ENCODE measurements at places on chromosomes 16 and 17.
A peak's percentile ranks its signal among the peaks of the same experiment; 100 is the strongest.

GRCh38 chr17:32931686-32932085 lies 3.7 kb downstream of the TMEM98 start:
- DNase-seq: no peak

DNA sequence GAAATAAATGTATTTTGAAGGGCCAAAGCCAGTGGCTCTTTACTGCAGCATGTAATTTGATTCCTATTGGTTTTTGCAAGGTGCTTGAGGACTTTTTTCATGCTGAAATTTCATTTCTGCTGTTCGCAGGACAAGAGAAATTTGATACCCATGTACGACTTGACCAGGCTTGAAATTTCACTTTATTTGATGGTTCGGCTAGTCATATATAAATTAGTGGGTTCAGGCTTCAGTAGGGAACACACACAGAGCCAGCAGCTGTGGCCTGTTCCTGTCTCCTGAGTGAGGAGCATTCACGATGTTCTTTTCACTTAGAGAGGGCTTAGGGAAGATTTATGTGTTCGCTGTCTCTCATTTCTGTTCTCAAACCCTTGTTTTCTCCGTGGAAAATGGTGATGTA lies 258.4 kb upstream of the CACNG5 start:
- no peak for DNase-seq

DNA sequence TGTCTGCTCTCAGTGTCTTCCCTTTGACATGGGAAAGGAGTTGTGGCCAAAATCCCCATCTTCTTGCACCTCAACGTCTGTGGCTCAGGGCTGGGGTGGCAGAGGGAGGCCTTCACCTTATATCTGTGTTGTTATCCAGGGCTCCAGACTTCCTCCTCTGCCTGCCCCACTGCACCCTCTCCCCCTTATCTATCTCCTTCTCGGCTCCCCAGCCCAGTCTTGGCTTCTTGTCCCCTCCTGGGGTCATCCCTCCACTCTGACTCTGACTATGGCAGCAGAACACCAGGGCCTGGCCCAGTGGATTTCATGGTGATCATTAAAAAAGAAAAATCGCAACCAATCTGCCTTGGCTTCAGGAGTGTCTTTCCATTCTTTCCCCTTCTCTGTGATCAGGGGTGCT lies 918 bp upstream of the MRM1 start:
- no peak for DNase-seq

- peak; percentile 86 for DNase-seq
These were observed 140.6 kb downstream of the VPS53 start for GRCh38 chr17:574061-574460.
